NCI-H774 (cell line): ENCODE measurements at places on chromosomes 16 and 17.
A peak's percentile ranks its signal among the peaks of the same experiment; 100 is the strongest.

DNA sequence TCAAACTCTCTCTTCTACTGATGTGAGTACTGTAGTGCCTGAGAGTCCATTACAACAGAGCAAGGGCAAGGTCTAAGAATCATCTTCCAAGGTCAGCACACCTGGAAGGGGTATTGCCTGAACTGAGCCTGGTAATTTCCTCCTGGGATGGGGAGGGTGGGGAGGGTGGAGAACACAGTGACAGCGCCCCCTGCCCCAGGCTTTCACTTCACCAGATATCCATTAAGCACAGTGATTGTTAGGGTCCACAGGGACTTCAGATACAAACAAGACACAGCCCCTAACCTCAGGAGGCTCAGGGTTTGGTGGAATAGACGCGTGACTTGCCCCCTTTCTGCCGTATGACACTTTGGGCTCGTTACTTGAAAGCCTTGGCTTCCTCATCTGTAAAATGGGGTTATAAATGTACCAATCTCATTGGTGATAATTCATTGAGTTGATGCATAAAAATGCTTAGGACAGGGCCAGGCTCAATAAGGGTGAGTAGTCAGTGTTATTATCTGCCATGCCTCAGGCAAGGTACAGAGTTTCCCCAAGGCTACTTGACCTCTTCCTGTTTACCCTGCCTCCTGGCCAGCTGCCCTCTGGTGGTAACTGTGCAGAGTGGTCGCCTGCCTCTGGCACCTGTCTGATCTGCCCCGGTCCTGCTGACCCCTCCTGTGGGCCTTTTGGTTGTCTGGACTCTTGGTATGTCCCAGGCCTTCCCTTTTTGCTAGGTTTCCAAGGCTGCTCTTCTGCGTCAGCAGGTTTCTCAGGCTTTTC lies 13.1 kb upstream of the BRD7 start:
- DNase-seq, result no peak

DNA sequence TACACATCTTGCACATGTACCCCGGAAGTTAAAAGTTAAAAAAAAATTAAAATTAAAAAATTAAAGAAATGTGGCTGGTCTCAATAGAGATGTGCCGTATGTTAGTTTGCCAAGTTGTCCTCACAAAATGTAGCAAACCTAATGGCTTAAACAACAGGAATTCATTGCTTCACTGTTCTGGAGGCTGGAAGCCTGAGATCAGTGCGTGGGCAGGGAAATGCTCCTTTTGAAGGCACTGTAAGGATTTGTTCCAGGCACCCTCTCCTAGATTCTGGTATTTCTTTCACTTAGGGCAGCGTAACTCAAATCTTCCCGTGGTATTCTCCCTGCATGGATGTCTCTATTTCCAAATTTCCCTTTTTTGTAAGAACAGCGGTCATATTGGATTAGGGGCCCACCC lies 32.7 kb upstream of the MON1B start:
- DNase-seq, result no peak

DNA sequence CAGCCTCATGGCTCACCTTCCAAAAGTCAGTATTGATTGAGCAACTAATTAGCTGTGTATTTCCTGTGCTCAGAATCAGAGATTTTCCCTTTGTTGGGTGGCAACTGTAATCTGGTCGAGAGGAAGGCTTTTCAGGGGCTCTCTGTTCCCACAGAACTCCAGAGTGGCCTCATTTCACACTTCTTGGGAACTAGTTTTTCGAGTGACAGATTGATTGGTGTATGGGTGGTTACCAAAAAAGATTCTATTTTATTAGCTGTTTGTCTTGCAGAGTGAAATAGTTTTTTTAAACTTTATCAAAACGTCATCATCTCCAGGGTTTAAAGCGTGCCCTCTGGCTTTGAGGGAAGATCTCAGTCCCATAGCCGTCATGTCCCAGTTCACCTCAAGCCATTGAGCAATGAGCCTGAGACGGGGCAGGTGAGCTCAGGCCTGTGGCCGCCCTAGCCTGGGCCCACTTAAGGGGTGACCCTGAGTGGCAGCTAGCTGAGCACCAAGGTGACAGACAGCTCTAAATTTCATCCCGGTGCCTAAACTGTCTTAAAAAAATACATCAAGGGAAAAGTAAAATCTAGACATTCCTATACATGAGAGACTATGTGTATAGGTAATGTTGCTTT lies 53.0 kb downstream of the SMPD3 start:
- DNase-seq, result no peak

DNA sequence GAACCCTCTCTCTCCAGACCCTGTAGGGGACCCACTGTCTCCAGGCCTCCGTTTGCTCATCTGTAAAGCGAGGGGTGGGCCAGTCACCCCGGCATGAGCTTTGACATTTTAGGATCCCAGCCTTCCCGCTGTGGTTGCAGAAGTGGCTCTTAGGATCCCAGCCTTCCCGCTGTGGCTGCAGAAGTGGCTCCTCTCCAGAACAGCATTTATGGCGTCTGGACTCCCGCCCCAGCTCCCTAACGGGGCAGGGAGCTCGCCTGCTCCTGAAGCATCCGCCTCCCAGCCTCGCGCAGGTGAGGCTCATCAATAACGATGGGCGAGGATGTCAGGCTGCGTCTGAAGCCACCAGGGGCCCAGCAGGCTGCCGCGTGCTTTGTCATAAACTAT lies 222.3 kb upstream of the TNRC6C start:
- peak; percentile 48 for DNase-seq

GRCh38 chr17:80086081-80086480 lies 15.3 kb upstream of the GAA start:
- DNase-seq, result peak; percentile 95

DNA sequence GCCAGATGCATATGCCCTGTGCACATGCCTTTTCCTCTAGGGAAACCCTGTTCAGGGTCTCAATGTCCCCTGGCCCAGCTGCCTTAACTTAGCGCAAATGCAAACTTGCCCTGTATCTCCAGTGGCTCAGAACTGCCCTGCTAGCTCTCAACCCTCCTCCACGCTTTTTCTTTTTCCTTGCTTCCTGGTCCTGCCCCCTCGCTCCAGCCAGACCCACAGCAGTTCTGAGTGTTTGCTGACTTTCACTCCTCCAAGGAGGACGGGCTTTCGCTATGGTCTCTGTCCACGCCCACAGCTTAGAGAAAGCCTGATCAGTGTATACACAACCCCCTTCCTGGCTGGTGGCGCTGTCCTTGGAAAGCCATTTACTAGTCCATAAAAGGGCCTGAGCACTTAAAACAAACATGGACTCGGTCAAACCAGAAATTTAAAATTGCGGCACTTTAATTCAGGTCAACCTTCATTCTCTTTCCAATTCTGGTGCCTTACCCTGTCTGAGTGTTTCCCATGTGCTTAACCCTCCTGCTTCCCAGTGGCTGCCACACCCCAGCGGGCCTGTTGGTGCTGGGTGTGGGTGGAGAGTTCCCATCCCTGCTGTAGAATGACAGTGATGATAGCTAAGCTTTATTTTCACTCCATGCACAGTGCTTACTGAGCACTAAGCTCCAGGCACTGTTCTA lies 15.6 kb upstream of the TMEM98 start:
- peak; percentile 49 for DNase-seq

DNA sequence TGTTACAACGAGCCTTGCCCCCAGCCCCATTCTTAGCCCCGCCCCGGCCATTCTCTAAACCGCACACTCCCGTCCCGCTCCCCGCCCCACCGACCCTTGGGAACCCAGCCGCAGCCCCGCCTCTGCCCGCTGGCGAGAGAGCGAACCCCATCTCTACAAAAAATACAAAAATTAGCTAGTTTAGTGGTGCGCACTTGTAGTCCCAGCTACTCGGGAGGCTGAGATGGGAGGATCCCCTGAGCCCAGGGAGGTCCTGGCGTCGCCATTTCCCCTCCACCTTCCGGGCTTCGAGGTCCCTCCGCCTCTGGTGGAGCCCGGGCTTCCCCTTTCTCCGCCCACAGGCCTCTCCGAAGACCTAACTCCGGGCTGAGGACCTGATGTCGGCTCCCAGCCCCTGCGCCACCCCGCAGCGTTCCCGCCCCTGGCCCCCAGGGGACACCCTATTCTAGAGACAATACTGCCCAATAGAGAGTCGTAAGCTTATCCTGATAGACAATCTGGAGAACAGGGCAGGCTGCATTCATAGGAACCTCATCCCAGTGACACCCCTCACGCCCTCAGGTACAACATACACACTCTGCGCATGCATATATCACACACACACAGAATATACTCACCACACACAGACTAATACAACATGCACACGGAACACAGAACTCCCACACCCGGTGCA lies 480 bp upstream of the PROCA1 start:
- DNase-seq, result no peak

DNA sequence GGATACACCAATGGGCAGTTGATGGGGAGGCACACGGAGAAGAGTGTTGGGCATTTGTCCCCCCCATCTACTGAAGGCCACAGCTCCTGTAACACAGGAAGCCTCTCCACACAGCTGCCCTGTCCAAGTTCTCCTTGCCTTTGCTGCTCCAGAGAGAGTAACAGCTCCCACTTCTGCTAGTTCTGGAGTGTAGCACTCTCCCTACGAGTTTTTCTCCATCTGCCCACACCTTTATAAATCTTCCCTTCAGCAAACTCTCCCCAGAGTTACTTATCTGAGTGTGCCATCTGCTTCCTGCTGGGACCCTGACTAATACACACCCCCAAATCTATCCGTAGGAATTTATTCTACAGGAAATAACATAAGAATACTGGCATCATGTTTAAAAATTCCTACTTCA lies 42.6 kb upstream of the ERN1 start:
- no peak for DNase-seq

- DNase-seq, result no peak
Observed at GRCh38 chr17:64615028-64615677, 47.0 kb downstream of the SMURF2 start.

GRCh38 chr16:23734176-23734893 lies 20.5 kb upstream of the CHP2 start:
- no peak for DNase-seq

- DNase-seq, result no peak
Observed at GRCh38 chr16:87332150-87332549, 15.0 kb upstream of the C16orf95 start.

- DNase-seq, result no peak
Observed at GRCh38 chr16:66689282-66689681, 7.3 kb downstream of the CMTM4 start.

DNA sequence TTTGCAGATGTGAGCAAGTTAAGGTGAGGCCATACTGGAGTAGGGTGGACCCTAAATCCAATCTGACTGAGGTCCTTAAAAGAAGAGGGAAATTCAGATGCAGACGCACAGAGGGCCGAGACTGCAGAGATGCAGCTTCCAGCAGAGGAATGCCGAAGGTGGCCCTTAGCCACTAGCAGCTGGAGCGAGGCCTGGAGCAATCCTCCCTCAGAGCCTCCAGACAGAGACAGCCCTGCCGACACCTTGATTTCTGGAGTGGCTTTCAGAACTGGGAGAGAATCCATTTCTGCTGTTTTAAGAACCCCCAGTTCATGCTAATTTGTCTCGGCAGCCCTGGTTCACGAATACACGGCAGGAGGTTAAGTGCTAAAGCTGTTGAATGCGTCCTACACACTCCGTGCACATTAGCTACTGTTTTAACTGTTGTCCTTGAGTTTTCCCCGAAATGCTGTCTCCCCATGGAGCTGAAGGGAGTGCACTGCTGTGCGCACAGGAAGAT lies 135.5 kb downstream of the IRF8 start:
- no peak for DNase-seq

DNA sequence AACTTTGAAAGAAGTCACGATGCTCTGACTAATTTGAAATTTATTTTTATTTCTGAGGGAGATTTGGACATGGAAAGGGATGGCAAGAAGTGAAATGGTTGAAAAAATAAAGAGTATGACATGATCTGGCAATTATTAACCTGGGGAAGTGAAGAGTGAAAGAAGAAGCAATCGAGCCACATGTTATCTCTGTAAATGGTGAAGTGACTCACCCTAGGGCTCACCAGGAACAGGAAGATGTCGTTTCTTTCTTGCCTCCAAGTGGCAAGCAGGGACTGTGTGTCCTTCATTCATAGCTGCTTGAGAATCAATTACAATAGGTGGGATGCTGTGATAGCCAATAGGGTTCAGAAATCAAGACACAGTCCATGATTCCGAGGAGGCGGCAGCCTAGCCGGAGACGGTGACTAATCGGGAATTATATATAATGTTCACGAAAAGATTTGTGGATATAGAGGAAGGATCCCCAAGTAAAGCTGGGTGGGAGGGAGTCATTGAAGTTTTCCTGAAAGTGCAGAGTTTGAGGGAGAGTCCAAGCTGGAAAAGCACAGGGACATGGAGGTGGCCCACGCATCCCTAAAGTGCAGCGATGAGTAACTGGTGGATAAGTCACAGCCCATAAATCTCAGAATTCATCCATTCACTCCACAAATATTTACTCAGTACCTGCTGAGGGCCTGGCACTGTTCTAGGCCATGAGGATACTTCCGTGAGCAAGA lies 18.2 kb upstream of the KRT20 start:
- peak; percentile 62 for DNase-seq

DNA sequence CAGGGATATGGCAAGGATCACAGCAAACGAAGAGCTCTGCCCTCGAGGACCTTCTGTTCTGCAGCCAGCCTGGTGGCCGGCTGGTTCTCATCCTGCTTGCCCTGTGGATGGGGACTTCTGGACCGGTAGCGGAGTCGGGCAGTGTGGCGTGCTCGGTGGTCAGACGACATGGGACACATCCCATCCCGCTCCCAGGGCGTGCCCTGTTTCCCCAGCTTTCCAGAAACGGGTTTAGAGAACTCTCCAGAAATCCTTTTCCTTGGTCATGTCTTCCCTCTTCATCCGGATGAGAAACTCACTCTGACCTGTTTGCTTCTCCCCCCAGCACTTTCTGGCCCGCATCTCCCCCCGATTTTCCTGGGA lies 115.8 kb downstream of the OR1D5 start:
- DNase-seq, result no peak

GRCh38 chr16:48810436-48810802 lies 200.4 kb upstream of the N4BP1 start:
- no peak for DNase-seq

- no peak for DNase-seq
Observed at GRCh38 chr16:79415983-79416640, 184.4 kb downstream of the MAF start.

- peak; percentile 69 for DNase-seq
Observed at GRCh38 chr17:82495844-82496528, 23.5 kb upstream of the FOXK2 start.

- DNase-seq, result no peak
Observed at GRCh38 chr17:79974566-79975497, 60.8 kb downstream of the TBC1D16 start.

- DNase-seq, result no peak
Observed at GRCh38 chr17:65301184-65301583, 164.0 kb downstream of the RGS9 start.

DNA sequence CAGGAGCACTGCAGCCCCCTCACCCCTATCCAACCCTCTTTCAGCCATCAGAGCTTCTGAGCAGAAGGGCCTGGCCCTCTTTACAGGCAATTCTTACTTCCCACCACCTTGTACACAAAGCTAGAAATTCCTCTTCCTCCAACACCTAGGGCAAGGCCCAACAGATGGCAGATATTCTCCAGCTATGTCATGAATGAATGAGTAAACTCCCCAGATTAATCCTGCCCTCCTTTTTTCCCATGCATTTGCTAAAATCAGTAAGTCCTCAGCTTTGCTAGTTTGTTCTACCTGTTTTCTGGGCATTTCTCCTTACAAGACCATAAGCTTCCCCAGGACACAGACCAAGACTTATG lies 20.4 kb upstream of the MRPS23 start:
- DNase-seq, result no peak

GRCh38 chr17:44501866-44502375 lies 1.3 kb downstream of the GPATCH8 start:
- no peak for DNase-seq
